ENCODE measurements at places on chromosomes 3 and 15. TPM values are rescaled to one million over a fixed set of nuclear protein-coding genes. Genes with fewer than 3 reads are reported as not detected.
A peak's percentile ranks its signal among the peaks of the same experiment; 100 is the strongest.

The WDR93 gene
- not detected for total RNA-seq

The GPR156 gene
- total RNA-seq, result 0.31 TPM

GRCh38 chr15:74399511-74400312 is 32.3 kb upstream of the CYP11A1 start:
- DNase-seq, result no peak

DNA sequence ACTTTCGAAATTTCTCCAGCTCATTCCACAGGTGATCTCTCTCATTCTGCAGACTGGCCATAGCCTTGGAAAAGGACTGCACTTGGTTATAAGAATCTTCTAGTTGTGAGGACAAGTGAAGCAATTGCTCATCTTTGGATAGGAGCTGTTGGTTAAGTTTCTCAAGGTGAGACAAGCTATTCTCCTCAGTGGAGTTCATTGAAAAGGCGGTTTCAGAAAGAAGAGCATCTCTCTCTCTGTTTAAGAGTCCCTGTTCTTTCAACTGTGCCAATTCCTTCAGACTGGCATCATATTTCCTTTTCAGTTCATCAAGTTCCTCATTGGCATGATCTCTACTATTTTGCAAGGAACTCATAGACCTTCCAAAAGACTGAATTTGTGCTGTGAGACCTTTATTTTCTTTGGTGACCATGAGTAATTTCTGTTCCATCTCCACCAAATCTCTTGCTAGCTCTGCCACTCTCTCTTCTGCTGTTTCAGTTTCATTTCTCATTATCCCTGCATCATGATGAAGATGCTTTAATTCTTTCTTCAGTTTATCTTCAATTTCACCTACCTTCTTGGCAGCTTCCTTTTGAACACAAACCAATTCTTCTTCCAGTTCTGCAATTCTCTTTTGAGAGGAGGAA is 30.2 kb upstream of the HCLS1 start:
- DNase-seq, result no peak

DNA sequence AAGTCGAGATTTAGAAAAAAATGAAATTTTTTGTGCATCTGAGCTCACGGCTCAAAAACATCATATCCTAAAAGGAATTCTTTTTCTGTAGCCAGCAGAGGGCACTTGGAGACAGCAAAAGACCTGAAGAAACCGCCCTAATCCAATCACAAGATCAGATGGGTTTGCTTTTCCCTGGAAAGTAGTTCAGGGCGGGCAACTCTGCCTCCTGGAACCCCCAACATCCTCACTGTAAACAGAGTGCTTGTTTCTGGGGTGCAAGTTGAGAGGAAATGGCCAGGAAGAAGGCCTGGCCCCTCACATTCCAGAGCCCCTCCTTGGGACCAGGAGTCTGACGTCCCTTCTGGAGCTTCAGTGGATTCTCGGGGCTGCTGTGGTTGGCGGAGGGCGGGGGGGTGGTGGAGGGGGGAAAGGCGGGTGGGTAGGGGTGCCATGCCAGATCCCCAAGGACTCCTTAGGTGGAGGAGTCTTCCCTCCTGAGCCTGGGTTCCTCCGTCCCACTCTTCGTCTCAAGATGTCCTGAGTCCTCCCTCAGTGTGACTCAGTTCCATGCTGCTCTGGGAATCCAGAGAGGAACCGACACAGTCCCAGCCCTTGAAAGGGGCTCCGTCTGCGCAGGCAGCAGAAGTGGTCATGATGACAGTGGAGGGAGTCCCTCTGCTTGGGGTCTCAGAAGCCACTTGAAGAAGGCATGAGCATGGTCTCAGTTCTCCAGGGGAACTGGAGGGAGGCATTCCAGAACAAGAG is 35.9 kb downstream of the CCK start:
- DNase-seq, result no peak

GRCh38 chr15:85761635-85762034 is 33.1 kb downstream of the KLHL25 start:
- no peak for DNase-seq

DNA sequence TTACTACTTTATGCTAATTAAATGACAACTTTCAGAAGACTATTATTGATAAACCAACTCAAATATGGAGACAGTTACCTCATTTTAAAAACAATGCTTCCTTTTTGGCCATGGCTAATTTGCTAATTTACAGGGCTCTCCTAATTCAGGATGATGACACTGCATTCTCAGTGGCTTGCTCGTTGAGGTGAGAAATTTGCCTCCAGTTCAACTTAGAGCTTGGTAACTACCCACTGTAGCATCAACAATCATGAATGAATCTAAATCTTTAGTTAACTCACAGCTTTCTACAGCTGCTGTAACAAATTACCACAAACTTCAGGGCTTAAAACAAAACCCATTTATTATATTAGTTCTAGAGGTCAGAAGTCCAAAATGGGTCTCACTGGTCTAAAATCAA is 14.0 kb downstream of the PBRM1 start:
- no peak for DNase-seq

- DNase-seq, result no peak
Measured at GRCh38 chr3:160314995-160315394, 84.0 kb downstream of the IFT80 start.

GRCh38 chr15:63491116-63491827 is 13.1 kb upstream of the USP3 start:
- no peak for DNase-seq

- DNase-seq, result no peak
Measured at GRCh38 chr3:182755308-182755707, 38.0 kb upstream of the ATP11B start.

- no peak for DNase-seq
Measured at GRCh38 chr3:148102156-148102555, 595.5 kb upstream of the AGTR1 start.

DNA sequence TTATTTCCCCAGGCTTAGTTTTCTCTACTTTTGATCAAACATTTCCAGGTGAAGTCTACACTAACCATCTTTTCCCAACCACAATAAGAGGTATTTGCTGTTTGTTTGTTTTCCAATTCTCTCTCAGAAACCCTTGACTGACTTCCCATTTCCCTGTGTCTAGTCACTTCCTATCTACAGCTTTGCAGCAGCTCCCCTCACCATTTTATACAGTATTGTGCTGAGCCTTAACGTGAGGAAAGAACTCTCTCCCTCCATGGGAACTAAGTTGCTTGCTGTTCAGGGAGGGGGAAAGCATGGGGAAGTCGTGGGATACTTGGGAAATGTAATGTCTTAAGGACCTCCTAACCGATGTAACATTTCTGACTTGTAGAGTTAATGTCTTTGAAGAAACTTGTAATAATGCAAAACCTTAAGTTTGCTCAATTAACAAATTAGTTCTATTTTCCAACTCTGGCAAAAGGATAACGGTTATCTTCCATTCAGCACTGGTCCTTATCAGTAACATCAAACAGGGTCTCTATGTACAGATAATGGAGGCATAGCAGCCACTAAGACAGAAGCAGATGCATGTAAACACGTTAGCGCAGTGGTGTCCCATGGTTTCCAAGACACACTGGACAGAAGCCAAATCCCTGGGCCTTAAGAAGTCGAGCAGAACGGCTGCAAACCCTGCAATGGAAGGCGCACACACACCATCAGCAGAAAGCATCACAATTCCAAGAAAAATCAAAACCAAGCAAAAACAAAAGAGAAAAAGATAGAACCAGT is 39.7 kb downstream of the NPTN start:
- DNase-seq, result peak; percentile 68

All from right cardiac atrium (tissue), 5 donors.